Occipital lobe (tissue), 3 donors: ENCODE measurements at places on chromosomes 7 and 10. TPM values are rescaled to one million over a fixed set of nuclear protein-coding genes. Genes with fewer than 3 reads are reported as not detected.

Gene OIT3
- 0.47 TPM for total RNA-seq

Gene SKIDA1
- 9.4 TPM for total RNA-seq

- no peak for DNase-seq
These were observed 1.5 kb upstream of the NRP1 start for GRCh38 chr10:33335801-33336581.

- no peak for DNase-seq
These were observed 186.3 kb downstream of the PLPP4 start for GRCh38 chr10:120643351-120643750.

DNA sequence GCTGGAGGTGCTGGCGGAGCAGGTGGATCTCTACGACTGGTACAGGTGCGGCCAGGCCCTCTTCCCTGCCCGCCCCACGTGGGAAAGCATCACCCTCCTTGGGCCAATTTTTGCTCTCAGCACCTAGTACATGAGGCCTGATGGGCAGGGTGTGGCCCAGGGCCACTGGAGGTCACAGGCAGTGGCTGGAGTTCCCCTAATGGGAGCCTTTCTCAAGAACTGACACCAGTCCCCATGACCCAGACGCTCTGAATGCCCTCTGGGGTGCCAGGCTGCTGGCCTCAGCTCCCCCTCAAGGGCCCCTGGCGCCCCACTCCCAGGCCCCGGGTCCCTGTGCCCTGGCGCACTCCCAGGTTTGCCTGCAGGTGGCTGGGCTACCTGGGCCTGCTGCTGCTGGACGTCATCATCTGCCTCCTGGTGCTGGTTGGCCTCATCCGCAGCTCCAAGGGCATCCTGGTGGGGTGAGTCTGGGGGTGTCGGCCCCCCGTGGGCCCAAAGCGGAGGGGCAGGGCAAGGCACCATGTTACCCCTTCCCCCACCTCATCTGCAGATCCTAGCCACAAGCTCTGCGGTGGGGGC is 15.9 kb downstream of the TTYH3 start:
- no peak for DNase-seq

Gene ADAM22
- total RNA-seq = 90.6 TPM

Gene ERCC6
- total RNA-seq = 28.5 TPM

DNA sequence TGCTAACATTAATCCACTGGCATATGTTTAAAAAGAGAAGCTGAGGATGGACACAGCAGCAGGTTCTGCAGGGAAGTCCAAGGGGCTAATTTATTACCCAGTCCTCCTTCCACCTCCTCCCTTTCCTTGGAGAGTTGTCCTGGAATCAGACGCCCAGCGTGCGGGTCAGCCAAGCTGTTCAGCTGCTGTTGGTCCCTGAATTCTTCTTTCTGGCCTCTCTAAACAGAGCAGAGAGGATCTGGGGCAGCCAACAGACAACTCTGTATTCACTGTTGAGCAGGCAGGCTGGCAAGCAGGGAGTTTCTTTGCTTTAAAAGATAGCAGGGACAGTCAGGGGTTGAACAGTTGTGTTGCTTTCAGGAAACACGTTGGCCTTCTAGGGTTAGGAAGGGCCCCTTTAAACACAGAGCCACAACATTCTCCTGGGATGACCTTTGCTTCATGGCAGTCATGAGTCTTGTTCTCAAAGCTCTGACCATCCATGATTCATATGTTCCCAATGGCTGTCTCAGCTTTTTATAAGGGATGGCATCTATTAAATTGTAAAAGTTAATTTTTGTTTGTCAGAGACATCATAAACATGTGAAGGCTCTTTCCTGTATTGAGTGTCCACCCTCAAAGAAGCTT is 217.0 kb downstream of the CREB5 start:
- no peak for DNase-seq

Gene PPP1R3C
- total RNA-seq = 41.2 TPM

GRCh38 chr10:27723436-27723835 is 22.2 kb downstream of the MKX start:
- DNase-seq = no peak

DNA sequence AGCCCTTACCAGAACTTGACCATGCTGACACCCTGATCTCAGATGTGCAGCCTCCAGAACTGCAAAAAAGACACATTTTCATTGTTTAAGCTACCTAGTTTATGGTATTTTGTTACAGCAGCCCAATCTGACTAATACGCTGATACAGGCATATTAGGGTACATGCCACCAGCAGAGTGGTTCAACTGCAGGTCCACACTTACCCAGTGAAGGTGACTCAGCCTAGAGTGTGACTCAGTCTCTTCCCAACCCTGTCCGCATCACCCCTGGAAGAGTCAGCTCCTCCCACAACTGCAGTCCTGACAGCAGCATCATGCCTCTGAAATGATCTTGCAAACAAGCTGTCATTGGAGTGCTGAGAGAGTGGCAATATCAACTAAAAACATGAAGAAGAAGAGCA is 30.8 kb upstream of the GOT1 start:
- no peak for DNase-seq

- no peak for DNase-seq
These were observed 2.3 kb downstream of the MDFIC start for GRCh38 chr7:114924038-114924712.

GRCh38 chr10:104641937-104642657 is 1.0 kb downstream of the SORCS3 start:
- DNase-seq = no peak

Gene ZNF467
- 1.2 TPM for total RNA-seq

Gene TBX20
- not detected for total RNA-seq

GRCh38 chr7:5430612-5430947 is 6.9 kb upstream of the TNRC18 start:
- no peak for DNase-seq

Gene PALD1
- 8.9 TPM for total RNA-seq

DNA sequence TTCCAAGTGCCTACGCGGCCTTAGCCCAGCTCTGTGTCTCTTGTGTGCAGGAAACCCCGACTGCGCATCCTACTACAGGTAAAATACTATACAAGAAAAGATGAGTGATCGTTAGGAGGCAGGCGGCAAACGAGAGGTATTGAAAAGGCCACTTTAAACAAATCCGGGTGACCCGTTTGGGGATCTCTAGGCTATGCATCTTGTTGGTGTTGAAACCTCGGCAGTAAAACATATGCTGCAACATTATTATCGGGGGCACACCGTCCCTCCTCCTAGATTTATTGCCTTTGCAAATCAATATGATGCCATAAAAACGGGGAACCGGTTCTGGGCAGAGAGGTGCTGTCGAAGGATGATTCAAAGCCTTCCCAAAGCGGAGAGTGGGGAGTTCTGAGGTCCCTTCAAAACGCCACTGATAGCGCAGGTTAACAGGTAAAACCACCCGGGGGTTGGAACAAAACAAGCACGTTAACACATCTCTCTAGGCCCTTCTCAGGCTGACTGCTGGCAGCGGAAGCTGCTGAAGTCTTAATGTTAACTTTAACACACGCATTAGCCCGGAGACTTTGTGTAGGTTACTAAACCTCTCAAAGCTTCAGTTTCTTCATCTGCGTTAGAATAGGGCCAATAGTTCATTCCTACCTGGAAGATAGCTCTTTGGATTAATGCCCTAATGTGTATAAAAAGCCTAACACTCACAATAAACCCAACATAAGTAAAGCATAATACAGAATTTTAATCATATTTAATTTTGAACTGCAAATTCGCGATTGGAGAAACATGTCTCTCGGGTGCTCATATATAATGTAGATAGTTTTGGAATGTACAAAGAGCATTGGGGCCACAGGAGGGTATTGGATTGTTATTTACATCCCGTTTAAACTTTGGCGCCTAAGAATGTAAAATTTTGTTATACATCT is 2.6 kb upstream of the TBX20 start:
- no peak for DNase-seq

Gene GPNMB
- total RNA-seq = 5.3 TPM

GRCh38 chr7:8176370-8177081 is 85.4 kb downstream of the ICA1 start:
- no peak for DNase-seq

Gene PNLIPRP1
- total RNA-seq = not detected
